ENCODE measurements at places on chromosomes 16 and 17. TPM values are rescaled to one million over a fixed set of nuclear protein-coding genes. Genes with fewer than 3 reads are reported as not detected.

The KIAA0513 gene
- total RNA-seq = 10.6 TPM

The GP1BA gene
- not detected for total RNA-seq

DNA sequence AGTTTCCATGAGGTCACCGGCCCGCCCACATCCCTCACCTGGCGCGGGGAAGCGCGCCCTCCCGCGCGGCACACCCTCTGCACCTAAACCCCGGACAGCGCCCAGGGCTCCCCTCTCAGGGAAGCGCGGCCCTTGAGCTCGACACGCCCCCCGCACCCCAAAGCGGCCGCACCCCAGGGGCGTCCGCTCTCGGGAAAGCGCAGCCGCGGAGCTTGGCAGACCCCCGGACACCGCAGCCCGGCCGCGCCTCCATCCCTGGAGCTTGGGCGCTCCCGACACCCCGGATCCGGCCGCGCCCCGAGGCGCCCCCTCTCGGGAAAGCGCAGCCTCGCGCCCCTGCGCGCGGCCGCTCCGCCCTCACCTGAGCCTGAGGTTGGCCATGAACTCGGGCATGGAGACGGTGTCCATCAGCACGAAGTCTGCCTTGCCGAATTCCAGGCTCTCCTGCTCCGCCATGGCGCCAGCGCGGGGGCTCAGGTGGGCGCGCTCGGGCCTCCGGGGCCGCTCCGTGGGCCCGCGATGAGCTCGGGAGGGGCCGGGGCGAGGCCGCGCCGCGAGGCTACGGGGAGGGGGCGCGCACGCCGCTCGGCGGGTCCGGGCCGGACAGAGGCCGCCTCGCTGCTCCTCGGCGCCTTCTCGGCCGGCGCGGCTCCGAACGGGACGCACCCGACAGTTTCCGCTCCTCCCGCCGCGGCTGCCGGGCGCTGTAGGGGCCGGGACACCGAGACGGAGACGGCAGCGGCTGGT is at the start of gene MYO1D:
TSS of gene MYO1D (minus strand) at position 708 of the 747 bp plus-strand sequence. CDS start at position 456, 252 bp downstream.
- peaks cover 16% of the 10 kb centered on the region for H3K4me1 ChIP-seq
- H3K4me3 ChIP-seq = peak within 1 kb of the TSS; percentile 92
- H3K27ac ChIP-seq = peak within 1 kb of the TSS; percentile 67
- H3K27me3 ChIP-seq = peaks cover 12% of the 10 kb centered on the region
- no peaks in the 10 kb centered on the region for H3K36me3 ChIP-seq
- DNase-seq = peak; percentile 75

DNA sequence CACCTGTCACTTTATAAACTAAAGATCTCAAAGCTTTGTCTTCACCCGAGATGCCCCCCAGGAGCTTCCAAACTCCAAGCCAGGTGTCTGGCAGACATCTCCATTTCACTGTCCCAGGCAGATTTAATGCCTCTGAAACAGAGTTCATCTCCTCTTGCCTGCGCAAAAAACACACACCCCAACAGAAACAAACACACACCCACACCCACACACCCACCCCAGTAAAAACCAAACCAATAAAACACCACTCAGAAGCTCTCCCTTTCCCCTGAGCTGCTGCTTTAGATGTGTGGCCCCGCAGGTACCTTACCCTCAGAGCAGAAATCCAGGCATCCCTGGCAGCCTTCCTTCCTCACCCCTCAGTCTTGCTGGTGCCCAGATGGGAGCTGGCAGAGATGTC is 14.4 kb downstream of the SEC14L1 start:
- no peaks in the 10 kb centered on the region for H3K27me3 ChIP-seq
- peaks cover 26% of the 10 kb centered on the region for H3K36me3 ChIP-seq
- H3K4me1 ChIP-seq = peaks cover 55% of the 10 kb centered on the region
- no peak overlapping the region for H3K4me3 ChIP-seq
- DNase-seq = no peak

- no peaks in the 10 kb centered on the region for H3K27me3 ChIP-seq
- H3K27ac ChIP-seq = no peak overlapping the region
- H3K36me3 ChIP-seq = no peaks in the 10 kb centered on the region
These were observed 96.6 kb downstream of the CYB561 start for GRCh38 chr17:63349478-63350000.

Measured in activated T-cell treated with anti-CD3 and anti-CD28 coated beads, Interleukin-2, amount 50 U/mL, for 72 hours (primary cell).